ENCODE measurements at places on chromosomes 1 and 21.

- peak; percentile 34 for DNase-seq
Observed at GRCh38 chr1:181179987-181180365, 91.5 kb downstream of the IER5 start.

- DNase-seq, result no peak
Observed at GRCh38 chr1:8408151-8408839, 90.4 kb downstream of the SLC45A1 start.

GRCh38 chr1:100034470-100034869, 64.7 kb downstream of the SLC35A3 start:
- DNase-seq, result peak; percentile 77

DNA sequence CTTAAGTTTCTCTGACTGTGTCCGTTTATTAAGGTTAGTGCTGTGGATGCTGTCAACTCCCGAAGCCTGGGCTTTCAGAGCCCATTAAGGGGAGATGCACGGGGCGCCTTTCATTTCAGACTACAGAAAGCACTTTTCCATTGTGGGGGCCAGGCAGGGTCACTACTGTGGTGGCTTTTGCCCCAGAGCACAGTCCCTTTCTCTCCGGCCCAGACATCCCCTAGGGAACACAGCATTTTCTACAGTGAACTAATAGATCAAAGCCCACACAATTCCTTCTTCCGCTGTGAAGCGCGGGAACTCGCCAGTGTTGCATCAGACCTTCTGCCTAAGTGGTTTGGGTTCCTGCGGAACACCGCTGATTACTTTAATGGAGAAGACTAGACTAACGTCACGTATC, 26.8 kb upstream of the MAP1LC3C start:
- DNase-seq, result no peak

DNA sequence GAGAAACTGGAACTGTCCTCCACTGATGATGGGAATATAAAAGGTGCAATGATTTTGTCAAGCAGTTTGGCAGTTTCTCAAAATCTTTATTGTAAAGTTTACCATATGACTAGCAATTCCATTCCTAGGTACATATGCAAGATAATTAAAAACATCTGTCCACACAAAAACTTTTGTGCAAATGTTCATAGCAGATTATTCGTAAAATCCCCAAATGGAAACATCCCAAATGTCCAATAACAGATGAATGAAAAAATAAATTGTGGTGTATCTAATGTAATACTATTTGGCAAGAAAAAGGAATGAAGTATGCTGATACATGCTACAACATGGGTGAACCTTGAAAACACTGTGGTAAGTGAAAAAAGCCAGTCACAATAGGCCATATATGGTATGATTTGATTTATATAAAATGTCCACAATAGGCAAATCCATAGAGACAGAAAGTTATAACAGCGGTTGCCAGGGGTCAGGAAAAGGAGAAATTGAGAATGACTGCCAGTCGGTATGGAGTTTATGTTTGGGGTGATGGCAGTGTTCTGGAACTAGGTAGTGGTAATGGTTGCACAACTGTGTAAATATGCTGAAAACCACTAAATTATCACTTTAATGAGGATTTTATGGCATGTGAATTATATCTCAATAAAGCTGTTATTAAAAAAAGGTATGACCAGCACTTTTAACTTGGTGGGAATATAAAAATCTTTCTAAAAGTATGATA, 81.7 kb upstream of the BEND5 start:
- DNase-seq, result no peak

GRCh38 chr1:182351790-182352364, 39.7 kb downstream of the GLUL start:
- DNase-seq, result no peak

GRCh38 chr1:91124989-91125417, 103.2 kb upstream of the ZNF644 start:
- DNase-seq, result peak; percentile 4

DNA sequence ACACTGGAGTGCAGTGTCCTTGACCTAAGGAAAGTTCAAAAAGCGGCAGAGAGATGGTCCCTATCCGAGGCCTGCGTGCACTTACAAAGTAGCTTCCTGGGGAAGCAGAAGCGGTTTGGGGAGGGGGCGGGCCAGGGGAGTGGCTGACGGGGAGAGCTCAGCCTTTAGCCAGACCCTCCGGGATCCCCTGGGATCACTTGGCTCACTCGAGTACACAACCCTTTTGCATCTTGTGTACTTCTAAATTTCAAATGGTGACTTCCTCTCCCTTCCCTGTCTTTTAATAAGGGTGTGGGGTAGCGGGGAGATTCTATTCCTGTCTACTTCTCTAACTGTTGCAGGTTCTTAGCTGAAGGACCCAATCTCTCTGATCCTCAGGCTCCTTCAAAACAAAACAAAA, 18.1 kb upstream of the SNX27 start:
- DNase-seq, result peak; percentile 9

GRCh38 chr1:108831225-108831624, 25.7 kb downstream of the AKNAD1 start:
- DNase-seq, result no peak

DNA sequence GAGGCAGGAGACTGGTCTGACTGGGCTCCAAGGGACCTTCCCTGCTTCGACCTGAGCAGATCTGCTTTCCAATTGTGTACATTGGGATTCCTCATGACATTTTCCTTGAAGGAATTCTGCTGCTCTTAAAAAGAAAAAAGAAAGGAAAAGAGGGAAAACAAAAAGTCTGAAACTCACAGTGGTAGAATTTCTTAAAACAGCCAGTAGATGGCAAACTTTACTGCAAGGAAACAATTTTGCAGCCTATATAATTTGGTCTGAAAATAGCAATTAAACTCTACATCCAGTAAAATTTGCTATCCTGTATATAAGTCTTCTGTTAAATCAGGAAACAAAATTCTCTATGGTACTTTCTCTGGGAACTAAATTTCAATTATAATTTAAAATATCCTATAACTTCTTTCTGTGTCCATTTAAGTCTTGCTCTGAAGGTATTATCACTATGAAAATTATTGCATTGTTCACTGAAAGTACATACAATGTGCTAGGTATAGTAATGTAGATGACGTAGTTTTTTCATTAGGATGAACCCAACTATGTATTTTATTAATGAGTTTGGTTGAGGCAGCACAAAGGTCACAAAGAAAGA, 59.8 kb downstream of the CRB1 start:
- DNase-seq, result peak; percentile 39

DNA sequence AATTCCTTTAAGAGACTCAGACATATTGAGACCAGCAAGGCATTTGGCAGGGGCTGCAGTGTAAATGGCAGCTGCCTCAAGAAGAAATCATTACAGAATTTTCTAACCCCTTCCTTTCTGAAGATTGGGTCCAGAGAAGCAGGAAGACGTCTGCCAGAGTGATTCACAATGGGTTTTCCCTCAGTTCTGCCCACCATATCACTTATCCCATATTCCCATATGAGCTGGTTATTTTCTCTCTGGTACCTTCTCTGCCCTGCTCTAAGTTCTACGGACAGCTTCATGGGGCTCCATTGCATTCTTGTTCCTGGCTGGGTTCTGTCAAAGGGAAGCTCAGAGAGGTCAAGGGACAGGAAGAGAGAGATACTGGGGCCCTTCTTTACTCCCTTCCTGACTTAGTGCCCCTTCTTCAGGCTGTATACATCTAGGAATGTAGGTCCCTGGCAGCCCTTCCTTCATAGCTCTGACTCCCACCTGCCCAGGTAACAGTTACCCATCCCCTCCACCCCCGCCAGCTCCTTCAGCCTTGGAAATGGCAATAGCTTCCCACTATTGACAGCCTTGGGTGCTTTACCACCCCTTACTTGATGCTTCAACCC, 420.6 kb upstream of the DAB1 start:
- no peak for DNase-seq

GRCh38 chr1:33624991-33625870, 152.8 kb downstream of the ZSCAN20 start:
- peak; percentile 10 for DNase-seq

GRCh38 chr1:179058487-179059483, 23.1 kb upstream of the TOR3A start:
- peak; percentile 14 for DNase-seq

- DNase-seq, result no peak
Observed at GRCh38 chr21:43689556-43690337, 29.2 kb upstream of the PDXK start.

DNA sequence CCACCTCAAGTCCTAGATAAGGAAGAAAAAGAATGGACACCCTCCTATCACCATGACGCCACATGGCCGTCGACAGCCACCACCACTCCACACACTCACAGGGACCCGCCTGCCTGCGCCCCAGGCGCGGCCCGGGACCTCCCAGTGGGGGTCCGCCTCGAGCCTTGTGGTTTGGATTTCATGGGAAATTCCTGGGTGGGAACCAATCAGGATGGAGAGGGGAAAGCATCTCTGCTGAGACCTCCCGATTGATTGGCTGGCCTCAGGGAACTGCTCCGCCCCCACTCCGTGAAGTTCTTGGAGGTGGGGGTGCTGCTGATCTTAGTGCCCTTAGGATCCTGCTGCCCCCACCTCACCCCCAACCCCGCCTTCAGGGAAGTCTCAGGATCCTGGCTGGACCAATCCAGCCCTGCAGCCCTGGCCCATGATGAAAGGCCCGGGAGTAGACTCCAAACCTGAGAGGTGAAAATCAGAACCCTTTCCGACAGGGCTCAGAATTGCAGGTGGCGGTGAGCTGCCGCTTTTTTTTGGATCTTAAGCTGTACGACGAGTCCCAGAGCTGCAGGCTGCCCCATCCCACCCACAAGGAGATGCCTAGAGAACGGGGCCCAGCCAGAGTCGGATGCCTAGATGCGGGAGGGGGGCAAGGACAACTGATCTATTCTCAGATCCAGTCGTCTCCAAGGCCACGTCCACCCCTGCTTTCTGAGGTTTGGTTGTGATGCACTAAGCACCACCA, 29.0 kb upstream of the TMEM51 start:
- DNase-seq, result no peak

DNA sequence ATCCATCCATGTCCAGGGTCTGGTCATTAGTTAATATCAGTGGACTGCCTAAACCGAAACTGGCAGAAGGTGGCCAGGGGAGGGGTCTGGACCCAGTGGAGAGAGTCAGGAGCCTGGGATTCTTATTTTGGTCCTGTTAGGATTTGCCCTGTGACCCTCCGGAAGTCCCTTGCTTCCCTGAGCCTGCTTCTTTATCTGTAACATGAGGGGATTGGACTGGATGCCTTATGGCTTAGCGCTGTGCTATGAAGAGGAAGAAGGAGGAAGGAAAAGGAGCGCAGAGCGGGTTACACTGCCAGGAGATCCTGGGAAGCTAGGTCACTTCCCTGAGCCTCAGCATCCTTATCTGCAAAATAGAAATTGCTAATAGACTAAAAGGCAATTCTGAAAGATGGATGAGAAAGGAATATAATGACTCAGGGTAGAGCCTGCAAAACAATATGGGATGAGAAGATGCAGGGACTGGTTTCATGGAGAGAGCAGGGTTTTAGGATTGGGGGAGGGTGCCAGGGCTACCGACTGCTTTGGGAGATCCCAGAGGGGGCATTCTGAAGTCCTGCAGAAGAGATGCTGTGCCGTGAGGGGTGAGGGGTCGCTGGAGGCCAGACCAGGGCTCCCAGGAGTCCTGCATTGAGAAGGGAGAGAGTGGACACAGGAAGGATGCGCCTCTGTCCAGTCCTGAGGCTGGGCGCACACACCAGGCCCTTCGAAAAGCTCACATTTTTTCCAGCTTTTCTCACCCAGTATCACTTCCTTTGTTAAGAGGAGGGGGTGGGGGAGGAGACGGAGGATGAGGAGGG, 460 bp upstream of the ADORA1 start:
- no peak for DNase-seq

- DNase-seq, result no peak
Observed at GRCh38 chr1:15160626-15161025, 7.1 kb downstream of the TMEM51 start.

GRCh38 chr1:156359973-156360372, 9.0 kb upstream of the RHBG start:
- peak; percentile 26 for DNase-seq

GRCh38 chr1:210366767-210367166, 38.1 kb downstream of the HHAT start:
- DNase-seq, result no peak
